Stimulated activated CD4-positive, alpha-beta T cell treated with anti-CD3 and anti-CD28 coated beads, TNF-alpha, amount 100 ng/mL, for 48 hours (primary cell): ENCODE measurements at places on chromosomes 16 and 17.
A peak's percentile ranks its signal among the peaks of the same experiment; 100 is the strongest.

- no peak for DNase-seq
Measured at GRCh38 chr16:75372236-75372856, 61.0 kb downstream of the CFDP1 start.

GRCh38 chr17:81437191-81437651 is 42.0 kb downstream of the BAHCC1 start:
- DNase-seq, result no peak

DNA sequence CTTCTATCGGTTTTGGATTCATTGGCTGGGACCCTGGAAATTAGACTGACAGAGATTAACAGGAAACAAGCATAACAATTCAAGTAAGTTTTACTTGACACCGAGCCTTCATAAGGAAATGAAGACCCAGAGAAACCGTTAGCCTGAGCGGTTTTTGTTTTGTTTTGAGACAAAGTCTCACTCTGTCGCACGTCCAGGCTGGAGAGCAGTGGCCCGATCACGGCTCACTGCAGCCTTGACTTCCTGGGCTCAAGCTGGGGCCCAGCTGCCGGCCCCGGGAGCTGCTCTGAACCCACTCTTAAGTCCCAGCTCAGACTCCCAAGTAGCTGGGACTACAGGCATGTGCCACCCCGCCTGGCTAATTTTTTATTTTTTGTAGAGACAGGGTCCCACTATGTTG is 321.3 kb downstream of the SEC14L1 start:
- DNase-seq, result no peak

DNA sequence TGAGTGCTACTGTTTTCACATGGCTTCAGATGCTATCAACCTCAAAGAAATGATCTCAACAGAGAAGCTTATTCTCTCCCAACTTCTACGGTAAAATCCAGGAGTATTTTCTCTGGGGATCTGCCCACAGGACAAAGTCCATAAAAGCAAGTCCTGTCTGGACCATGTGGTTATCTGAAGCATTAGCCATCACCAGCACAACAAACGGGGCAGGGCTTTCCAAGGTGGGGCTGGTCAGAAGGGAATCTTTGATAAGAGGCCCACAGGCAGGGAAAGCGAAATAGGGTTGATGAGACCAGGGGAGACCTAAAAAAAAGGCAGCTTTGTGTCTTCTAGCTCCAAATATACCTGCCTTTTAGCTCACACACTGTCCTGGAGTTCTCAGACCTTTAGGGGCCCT is 38.7 kb upstream of the CACNG3 start:
- DNase-seq, result no peak

DNA sequence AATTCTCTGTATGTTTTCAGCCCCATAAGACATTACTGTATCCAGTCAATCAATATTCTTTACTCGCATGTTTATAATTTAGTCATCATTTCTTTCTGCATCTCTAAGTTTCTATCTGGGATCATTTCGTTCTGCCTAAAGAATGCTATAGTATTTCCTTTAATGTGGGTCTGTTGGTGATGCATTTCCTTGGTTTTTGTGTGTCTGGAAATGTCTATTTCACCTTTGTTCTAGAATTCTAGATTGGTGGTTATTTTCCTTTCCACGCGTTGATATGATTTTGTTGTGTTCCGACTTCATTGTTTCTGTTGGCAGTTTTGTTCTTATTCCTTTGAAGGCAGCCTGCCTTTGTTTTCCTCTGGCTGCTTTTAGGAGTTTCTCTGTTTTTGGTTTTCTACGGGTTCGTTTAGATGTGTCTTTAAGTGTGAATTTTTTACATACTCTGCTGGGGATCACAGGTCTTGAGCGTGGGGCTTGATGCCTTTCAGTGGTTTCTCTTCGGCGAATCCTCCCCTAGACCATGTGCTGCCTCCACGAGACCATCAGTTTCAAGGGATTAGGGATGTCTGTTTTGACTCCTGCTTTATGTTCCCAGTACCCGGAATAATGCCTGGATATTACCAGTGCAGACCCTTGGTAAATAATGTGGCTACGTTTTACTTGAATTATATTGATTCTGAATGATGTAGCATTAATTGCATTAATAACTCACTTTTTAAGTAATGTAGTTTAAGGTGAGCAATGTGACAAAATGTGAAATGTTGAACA is 23.5 kb downstream of the POLR3E start:
- DNase-seq, result no peak

- DNase-seq, result no peak
Measured at GRCh38 chr17:33652731-33653398, 359.8 kb upstream of the ASIC2 start.

- DNase-seq, result no peak
Measured at GRCh38 chr16:88691924-88692560, 5.7 kb upstream of the SNAI3 start.

- DNase-seq, result no peak
Measured at GRCh38 chr17:2822358-2822757, 26.1 kb downstream of the RAP1GAP2 start.

DNA sequence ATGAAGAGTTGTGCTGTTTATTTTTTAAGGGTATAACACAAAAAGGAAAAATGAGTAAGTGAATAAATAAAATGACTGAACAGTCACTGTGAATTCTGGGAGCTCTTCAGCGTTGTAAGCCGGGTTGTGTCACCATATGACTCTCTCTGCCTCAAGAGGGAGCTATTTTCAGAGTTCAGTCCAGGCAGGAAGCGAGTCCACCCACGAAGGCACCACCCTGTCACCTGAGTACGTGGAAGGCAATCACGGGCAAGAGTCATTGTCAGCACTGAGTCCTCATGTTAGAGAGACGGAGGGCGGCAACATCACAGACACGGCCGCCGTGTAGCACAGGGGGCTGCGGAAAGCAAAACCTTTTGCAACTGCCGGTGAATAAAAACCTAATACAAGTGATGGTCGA is 227.6 kb downstream of the UTP18 start:
- peak; percentile 20 for DNase-seq

DNA sequence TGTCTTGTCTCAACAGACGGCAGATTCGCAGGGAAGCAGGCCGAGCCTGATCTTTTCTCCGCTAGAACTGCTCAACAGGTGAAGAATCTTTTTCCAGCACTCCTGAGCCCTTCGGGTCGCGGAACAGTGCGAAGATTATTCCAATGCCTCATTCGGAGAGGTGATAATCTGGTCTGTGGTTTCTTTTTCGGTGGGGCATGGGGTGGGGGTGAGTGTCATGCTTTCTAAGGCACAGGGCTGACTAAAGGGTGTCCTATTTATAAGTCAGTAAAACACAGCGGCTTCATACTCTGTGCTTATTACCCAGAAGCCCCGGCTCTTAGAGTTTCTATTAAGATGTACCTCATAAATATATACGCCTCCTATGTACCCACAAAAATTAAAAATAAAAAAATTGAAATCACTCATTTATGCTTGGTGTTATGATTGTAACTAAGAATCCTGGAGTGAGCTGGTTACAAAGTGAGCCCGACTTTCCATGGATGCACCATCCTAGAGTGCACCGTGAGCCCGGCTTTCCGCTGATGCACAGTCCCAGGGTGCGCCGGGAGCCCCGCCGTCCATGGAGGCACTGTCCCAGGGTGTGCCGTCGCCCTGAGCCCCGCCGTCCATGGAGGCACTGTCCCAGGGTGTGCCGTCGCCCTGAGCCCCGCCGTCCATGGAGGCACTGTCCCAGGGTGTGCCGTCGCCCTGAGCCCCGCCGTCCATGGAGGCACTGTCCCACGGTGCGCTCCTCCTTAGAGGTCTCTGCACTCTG is 164.9 kb downstream of the IRX3 start:
- DNase-seq, result no peak

GRCh38 chr17:28043296-28043695 is 819 bp downstream of the NLK start:
- no peak for DNase-seq

- no peak for DNase-seq
Measured at GRCh38 chr17:2853283-2854142, 57.3 kb downstream of the RAP1GAP2 start.

DNA sequence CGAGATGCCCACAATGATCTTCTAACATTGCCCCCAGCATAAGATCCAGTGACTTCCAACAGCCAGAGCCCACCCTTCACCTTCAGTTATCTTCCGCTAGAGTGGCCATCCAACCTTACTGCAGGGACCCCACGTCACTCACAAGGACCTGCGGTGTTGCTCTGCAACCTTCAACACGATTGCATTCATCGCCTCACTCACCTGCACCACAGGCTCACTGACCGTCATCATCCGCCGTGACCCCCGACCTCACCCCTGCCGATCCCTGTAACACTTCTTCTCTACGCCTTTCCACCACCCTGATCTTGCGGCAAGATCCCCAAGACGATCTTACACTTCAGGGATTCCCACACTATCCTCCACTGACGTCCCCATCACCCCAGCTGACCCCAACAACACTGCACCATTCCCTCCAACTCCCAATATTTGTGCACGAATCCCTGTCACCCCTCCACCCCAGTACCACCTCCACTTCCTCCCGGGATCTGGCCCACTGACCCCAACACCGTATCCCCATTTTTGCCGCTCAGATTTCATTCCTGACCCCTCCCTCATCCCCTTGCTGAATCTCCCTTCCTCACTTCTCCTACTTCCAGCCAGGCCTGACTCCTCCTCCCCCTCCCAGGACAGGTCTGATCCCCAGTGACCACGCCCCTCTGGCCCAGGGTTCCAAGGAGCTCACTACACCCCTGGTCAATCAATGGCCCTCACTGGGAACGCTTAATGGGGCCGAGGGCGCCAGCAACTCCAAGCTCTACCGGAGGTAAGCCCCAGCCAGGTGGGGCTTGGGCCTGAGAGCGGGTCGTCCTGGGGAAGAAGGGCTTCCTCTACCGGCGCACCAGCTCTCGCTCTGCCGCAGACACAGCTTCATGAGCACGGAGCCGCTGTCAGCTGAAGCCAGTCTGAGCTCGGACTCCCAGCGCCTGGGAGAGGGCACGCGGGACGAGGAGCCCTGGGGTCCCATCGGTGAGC is 7.6 kb downstream of the RUNDC3A start:
- DNase-seq, result no peak

DNA sequence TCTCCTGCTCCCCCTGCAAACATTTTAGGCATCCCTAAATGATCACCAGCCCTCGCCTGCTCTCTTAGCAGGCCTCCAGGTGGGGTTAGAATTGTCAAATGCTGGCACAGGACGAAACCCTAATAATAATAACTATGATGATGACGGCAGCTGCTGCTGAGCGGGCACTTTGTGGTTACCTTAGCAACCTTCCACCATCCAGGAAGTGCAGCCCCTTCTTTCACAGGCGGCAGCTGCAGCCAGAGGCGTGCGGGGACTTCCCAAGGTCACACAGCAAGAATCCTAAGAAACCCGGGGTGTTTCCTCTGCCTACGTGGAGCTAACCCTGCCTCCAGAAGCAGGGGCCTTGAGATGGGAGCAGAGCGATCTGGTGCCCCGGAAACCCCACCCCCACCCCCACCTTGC is 22.4 kb upstream of the EIF1 start:
- DNase-seq, result peak; percentile 57

DNA sequence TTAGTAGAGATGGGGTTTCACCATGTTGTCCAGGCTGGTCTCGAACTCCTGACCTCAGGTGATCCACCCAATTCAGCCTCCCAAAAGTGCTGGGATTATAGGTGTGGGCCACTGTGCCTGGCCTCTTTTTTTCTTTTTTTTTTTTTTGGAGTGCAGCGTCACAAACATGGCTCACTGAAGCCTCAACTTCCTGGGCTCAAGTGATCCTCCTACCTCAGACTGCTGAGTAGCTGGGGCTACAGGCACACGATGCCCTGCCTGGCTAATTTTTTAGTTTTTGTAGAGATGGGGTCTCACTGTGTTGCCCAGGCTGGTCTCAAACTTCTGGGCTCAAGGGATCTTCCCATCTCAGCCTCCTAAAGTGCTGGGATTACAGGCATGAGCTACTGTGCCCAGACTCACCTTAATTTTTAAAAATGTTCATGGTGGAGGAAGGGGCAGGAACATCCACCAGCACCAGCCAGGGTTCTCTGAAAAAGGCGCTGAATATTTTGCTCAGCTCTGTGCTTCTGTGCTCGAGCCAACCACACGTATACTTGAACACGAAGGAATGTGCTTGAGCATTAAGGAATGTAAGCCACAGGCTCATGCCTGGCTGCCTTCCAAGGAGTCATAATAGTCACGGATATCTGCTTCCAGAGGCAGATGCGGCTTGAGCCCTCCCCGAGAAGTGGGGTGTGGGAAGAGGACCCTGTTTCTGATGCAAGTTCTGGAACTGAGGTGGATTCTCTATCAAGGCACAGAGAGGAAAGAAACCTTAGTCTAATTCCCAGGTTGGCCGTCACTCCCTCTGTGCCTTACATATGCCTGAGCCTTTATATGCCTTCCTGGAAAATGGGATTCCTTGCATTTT is 65.5 kb upstream of the CREBBP start:
- DNase-seq, result no peak

DNA sequence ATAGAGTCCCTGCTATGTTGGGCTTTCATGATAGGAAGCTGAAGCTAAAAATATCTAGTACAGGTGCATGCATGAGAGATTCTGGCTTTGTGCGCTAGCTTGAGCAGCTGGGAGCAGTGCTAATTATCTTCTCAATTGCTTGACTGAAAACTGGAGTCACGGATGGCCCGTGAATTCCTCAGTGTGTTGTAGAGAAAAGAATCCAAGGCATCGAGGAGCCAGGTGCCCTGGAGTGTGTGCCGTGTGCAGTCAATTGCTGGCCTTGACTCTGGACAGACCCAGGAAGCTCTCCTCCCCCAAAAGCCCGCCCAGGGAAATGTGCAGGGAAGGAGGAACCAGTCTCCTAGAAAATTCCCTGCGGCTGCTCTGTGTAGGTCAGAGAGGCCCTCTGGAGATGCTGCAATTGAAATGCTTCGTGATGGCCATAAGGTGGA is 14.2 kb downstream of the LGALS3BP start:
- DNase-seq, result no peak

- DNase-seq, result no peak
Measured at GRCh38 chr16:85524630-85525419, 88.3 kb upstream of the GSE1 start.

DNA sequence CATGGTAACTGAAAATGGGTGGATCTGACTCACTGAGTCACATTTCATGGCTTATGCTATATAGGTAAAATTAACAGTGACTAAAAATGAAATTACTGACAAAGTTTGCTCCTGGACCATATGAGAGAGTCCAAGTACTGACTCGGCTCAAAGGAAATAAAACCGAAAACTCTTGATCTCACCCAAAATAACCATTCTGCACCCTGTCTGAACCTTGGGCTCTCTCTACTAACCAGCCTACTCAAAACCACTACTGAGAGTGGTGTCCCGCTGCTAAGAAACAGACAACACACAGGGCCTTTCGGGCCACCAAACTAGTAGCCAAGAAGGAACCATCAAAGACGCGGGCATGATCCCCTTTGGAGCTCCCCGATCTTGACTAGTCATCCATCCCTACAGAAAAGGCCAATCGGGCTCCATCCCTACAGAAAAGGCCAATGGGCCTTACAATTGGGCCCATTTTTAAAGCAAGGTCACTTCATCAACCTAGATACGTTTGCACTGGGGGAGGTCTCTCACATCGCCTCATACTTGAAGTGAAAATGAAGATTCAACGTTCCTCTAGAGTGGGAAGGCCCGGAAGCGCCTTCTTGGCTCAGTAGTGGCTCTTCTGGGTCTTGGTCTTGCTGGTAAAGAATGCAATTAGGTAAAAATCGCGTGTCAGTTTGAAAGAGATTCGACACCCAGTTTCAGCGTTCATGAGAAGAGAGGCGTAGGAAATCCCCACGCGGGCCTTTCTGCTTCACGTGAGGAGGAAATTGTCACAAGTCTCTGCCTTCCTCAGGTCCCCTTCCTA is 720 bp upstream of the ZPBP2 start:
- peak; percentile 44 for DNase-seq
